ENCODE measurements at places on chromosomes 3 and 15.
A peak's percentile ranks its signal among the peaks of the same experiment; 100 is the strongest.

DNA sequence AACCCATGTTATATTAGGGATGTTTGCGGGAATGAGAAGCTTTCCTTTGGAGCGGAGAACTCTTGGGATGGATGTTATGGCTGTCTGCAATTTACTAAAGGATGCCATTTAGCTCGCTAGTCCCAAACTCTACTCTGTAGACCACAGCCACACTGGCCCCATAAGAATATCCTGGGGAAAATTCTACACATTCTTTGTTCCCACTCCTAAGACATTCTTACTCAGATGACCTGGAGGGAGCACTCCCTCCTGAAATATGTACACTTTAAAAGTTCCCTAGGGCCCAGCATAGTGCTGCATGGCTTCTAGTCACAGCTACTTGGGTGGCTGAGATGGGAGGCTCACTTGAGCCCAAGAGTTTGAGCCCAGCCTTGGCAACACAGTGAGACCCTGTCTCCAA lies 288.7 kb upstream of the RORA start:
- DNase-seq = no peak

- DNase-seq = no peak
These were observed 4.1 kb downstream of the FLNB start for GRCh38 chr3:58012302-58012701.

DNA sequence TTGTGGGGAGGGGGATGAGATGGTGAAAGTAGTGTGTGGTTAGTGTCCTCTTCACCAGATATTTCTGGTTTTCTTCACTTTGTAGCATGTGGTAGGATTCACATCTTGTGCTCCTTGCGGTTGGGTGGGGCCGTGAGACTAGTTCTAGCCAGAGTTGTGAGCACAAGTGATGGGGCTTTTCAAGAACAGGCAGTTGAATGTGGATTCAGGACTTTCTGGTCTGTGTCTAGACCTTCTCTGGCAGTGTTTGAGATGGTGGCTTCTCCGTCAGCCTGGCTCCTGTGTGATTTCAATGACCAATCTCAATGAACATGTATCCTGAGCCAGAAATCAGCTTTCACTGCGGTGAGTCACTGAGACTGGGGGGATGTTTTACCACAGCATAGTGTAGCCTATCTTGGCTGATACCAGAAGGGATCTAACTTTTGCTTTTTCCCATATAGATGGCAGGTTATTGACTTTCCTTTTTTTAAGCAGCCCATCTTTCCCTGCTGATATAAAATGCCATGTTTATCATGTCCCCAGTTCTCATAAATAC lies 82.6 kb downstream of the RPLP1 start:
- DNase-seq = no peak

DNA sequence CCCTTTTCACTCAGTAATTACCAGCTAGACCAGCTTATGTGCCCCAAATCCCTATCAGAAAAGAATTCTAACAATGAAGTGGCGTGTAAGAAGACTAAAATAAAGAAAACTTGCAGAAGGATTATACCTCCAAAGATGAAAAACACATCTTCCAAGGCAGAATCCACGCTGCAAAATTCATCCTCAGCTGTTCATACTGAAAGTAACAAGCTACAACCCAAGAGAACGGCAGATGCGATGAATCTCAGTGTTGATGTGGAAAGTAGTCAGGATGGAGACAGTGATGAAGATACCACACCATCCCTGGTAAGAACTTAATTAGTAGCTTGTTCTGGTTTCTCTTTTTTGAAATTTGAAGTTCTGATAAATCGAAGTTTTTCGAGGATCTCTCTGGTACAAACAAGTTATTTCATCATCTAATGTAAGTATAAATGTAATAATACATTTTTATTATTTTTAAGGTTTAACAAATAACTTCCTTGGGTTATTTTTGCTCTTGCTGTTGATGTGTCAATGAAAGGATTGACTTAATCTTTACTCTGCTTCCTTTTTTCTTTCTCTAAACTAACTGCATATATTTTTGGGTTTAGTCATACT lies 1.4 kb downstream of the WDR76 start:
- DNase-seq = peak; percentile 49

DNA sequence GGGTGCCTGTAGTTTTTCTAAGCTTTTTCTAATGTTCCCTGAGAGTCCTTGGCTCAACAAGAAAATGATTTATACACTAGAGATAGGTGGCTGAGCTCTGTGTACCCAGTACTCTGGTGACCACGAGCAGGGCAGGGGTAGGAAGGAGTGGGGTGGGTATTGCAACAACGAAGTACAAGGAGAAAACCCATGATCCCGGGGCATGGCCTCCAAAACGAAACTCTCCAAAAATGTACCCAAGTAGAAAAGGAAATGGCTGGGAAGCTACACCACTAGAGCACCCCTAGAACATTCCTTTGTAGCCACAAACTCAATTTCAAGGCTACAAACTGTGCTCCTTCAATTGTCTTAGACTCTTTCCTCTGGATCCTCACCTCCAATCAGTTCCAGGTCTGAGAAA lies 138.9 kb downstream of the DUT start:
- no peak for DNase-seq

- DNase-seq = no peak
These were observed 381.6 kb downstream of the EPHA3 start for GRCh38 chr3:89488800-89489580.

- DNase-seq = no peak
These were observed 7.0 kb upstream of the CTSH start for GRCh38 chr15:78951841-78952238.

DNA sequence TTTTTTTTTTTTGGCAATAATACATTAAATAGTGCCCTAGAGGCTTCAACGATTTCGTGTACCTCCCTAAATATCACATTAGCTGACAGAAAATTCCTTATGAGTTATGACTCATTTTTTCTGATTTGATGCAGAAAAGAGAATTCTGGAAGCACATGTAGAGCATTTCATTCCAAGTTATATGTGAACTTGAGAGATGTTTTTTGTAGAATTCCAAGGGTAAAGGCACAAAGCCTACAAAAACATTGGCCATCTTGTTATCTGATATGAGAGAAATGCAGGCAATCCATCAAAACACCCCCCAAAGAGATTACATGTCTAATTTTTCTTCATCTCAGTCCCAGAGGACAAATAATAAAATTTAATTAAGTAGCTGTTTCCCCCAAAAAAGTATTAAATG lies 6.7 kb upstream of the PFN2 start:
- DNase-seq = no peak

DNA sequence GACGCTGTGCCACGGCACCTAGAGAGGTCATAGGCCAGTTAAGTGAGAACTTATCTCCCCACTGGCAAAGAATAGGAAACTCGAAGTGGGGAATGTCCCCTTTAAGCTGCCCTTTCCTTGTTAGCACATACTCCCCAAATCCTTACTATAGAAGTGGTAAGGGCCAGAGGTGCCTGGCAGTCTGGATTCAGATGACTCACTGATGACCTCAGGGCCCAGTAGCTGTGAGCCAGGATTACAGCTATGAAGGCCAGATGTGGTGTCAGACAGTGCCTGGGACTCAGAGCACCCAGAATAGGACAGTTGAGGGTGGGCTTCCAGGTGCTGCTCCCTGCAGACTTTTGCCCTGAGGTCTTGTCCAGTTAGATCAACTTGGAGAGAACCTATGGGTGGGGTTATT lies 37.7 kb downstream of the PDIA5 start:
- DNase-seq = no peak

GRCh38 chr3:149215515-149215914 lies 6.1 kb downstream of the CP start:
- DNase-seq = no peak

GRCh38 chr15:48566668-48567067 lies 78.8 kb downstream of the FBN1 start:
- DNase-seq = no peak

GRCh38 chr15:31283043-31283442 lies 43.6 kb upstream of the KLF13 start:
- DNase-seq = no peak

- DNase-seq = no peak
These were observed 32.1 kb upstream of the TIMP4 start for GRCh38 chr3:12190832-12191231.

GRCh38 chr15:30954674-30955073 lies 36.8 kb downstream of the MTMR10 start:
- DNase-seq = no peak

GRCh38 chr3:101846709-101847108 lies 2.6 kb upstream of the NFKBIZ start:
- no peak for DNase-seq

- DNase-seq = peak; percentile 66
These were observed 4.5 kb upstream of the PARP15 start for GRCh38 chr3:122572940-122573412.

DNA sequence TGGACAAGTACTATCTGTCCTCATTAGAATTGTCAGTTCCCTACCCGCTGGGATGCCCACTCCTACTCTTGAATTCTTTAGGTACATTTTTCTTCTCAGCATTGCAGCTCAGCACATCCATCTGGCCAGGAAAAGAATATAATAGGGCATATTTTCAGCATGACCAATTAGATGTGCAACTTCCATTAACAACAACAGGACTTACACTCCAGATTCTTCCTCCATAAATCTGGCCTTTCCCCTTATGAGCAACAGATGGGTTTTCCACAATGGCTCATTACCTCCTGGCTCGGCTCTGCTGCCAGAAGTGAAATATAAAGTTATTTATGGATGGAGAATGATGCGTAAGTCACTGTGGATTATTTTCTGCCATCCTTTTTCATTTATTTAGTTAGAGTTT lies 443.8 kb upstream of the TGFBR2 start:
- no peak for DNase-seq
